ENCODE measurements at places on chromosomes 5 and 9.
A peak's percentile ranks its signal among the peaks of the same experiment; 100 is the strongest.

DNA sequence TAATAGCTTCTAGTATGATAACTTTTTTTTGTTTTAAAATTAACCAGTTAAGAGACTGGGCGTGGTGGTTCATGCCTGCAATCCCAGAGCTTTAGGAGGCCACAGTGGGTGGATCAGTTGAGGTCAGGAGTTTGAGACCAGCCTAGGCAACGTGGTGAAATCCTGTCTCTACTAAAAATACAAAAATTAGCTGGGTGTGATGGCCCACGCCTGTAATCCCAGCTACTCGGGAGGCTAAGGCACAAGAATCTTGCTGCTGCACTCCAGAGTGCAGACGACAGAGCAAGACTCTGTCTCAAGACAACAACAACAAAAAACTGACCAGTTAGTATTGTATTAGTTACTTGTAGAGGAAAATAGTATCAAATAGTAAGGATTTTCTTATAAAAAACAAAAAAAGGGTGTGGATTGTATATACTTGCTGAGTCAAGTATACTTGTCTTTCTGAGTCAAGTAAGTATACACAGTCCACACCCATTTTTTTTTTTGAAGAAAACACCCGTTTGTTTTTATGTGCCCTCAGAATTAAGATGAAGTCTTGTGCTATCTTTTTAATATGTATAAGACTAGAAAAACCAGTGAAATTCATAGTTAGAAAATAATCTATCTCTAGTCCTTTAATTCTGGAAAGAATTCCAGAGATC is 25.3 kb downstream of the UBAP1 start:
- DNase-seq, result no peak

DNA sequence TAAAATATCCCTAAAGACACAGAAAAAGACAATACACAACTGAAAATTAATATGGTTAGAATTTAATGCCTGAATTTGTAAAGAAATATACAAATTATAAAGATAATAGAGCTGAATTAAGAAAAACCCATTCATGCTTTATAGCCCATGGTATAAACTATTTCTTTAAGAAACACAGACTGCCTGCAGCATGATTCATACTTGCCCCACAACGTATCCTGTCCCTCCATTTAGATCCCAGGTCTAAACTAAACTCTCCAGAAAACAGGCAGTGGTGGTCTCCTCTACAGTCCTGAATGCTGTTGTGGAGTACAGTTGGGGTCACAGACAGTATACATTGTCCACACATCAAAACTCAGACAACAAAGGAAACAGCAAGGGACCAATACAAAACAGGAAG is 24.8 kb downstream of the IL6ST start:
- DNase-seq, result peak; percentile 9

DNA sequence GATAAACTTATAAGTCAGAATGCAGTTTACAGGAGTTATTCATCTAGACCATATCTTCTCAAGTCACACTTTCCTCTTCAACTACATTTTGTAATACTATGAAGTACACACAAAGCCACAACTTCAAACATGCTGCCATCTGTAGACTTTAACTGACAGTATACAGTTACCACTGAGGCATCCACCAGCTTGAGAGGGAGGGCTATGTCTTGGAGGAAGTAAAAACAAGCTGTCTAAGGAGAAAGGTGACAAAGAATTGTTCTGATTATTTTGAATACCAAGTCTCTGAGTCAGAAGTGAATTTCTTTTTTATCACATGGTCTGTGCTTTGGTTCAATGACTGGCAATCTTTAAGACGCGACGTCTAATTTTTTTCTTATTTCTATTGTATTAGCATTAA is 97.6 kb upstream of the CDH10 start:
- DNase-seq, result no peak

DNA sequence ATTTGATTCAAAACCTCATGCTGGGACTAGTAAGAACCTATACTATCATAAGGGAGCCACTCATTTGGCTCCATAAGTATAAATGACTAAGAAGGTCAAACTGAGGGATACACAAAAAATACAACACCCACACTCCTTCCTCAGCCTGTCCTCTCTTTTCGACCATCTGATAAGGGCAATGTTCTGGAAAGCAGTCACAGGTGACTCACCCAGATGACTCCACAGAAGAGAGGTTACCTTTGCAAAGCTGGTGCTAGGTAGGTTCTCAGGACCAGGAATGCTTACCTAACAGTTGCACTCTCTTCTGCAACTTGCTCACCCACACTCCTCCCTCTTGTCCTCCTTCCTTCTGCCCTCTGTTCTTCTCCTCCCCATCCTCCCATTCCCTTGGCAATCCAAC is 32.9 kb downstream of the LHFPL2 start:
- no peak for DNase-seq

DNA sequence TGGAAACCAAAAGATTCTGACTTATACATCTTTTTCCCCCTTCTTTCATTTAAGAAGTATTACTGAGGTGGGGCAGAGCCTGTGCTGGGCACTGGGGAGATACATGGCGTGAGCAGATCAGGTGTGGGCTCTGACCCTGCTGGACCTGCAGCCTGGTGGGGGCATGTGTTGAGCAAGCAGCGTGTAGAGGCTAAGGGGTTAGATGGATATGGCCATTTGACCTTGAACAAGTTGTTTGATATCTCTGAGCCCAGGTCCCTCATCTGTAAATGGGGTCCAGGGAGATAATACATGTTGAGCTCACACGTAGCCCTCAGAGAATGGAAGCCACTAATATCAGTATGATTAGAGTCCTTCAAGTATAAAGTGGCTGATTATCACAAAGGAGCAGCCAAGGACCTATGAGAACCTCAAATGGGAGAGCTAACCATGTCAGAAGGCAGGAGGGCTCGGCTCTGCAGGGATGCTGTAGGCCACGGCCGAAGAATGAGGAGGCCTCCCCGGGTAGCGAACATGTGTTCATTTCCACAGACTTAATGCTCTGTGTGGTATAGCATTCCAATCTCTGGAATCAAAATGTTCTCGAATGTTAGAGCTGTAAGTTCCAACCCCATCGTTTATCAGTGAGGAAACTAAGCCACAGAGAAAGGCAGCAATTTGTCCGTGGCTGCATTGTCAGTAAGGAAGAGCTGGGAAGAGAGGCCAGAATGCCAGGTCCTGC is 15.4 kb upstream of the ANGPTL2 start:
- no peak for DNase-seq

GRCh38 chr5:56585461-56585860 is 229.9 kb upstream of the MAP3K1 start:
- no peak for DNase-seq

DNA sequence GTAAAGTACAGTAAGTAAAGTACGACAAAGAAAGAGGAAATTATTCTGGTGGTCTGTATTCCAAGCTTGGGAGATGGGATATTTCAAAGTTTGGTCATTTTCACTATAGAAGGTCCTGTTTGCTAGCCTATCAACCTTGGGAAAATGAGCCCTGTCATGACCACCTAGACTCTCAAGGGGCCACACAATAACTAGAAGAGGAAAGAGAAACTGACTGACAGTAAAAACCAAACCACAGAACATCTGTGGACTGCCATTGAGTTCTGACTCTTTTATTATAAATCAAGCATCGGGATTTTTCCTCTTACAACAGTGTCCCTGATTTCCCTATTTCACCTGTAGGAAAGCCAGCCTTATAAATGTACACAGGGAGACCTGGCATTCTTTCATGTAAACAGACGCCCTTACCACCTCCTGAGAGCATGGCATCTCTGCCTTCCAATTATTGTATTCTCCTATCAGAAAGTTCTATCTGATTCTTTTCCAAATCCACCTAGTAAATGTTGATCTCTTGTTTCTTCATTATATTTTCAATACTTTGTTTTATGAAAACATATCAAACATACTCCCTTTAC is 80.0 kb downstream of the ZNF622 start:
- no peak for DNase-seq

DNA sequence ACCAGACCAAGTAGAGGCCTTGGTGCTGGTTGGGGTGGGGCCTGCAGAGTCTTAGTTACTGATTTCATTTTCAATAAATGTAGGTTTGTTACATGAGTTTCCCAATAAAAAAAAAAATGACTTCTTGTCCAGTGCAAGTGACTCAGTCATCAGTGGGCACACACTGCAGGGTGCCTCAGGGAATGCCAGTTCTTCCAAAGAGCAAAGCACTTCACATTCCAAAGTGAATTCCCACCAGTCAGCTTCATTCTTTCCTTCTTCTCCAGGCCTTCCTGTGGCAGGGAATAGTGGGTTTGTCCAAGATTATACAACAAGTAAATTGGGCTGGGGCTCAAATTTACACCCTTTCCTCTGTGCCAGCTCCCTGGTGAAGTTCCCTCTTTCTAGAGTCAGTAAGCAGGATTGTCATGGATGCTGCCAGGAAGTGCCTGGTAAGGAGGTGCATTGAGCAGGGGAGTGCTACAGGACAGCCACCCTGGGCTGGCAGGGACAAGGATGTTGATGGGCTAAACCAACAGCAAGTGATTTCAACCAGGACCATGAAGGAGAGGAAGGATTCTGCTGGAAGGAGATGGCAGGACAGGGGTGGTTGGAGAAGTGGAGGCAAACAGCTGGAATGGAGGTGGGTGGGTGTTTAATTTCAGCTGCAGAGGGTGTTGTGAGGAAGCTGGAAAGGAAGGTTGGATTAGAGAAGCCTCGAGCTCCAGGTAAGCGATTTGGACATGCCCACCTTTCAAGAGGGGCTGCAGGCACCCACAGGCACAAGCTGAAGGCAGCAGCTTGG is 3.7 kb upstream of the B4GALT7 start:
- DNase-seq, result peak; percentile 60

- no peak for DNase-seq
These were observed 13.7 kb downstream of the FCN2 start for GRCh38 chr9:134894136-134894860.
